CD4-positive, alpha-beta T cell treated with Interleukin-15 for 4 hours (primary cell): ENCODE measurements at places on chromosomes 12 and 14.

- no peak for DNase-seq
Measured at GRCh38 chr12:108751821-108752220, 20.5 kb upstream of the CORO1C start.

DNA sequence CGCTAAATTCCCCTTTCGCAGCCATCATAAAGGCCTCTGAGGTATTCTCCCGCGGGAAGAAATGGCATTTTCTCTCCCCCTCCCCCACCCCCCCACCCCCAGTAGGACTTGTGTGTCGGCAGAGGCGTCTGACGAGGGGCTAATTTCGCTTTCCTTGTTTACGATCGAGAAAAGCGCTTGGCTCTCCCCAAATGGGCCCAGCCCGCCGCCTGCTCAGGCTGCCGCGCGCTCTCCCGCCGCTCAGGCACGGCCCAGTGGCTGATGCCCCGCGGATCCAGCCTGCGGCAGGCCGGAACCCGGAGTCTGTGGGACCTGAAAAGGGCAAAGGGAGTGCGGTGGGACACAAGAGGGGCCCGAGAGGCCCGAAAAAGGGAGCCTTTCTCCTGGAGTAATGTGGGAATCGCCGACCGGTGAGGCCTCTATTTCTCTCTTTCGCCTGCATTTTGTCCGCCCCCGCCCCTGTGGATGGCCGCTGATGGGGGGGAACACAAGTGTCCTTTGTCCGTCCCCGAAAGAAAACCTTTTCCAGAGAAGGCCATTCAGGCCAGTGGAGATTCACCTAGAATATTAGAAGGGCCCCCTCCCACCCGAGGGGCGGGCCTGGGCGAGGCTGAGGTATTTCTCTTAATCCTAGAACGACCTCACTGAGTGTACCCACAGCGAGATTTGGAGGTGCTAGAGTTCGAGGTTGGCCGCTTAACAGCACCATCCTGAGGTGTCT lies 9.0 kb upstream of the HOXC6 start:
- DNase-seq, result no peak

DNA sequence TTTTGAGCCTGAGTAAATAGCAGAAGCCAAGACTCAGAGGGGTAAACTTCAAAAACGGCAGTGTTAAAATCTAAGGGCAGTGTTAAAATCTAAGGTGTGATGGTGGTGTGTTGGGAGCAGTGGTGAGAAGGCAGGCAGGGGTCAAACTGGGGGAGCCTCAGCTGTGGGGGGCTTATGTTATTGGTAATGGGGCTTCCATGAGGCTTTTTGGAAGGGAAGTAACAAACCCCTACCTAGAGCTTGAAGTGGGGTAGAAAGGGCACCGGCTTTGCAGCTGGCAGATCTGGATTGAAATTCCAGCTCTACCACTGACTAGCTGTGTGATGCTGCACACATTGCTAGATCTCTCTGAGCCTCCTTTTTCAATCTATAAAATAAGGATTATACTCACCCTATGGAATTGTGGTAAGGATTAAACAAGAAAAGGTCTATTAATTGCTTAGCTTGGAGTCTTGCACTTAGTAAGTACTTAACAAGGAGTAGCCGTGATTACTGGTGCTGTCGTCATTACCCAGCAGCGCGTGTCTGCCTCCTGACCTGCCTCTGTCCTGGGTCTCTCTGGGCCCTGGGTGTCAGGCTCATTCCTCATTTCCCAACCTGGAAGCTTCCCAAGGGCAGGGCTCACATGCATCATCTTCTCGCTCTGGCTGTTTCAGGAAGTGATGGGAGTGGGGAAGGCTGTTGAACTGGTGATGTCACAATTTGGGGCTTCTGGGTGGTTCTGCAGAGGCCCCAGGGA lies 18.5 kb upstream of the KRT80 start:
- DNase-seq, result no peak

DNA sequence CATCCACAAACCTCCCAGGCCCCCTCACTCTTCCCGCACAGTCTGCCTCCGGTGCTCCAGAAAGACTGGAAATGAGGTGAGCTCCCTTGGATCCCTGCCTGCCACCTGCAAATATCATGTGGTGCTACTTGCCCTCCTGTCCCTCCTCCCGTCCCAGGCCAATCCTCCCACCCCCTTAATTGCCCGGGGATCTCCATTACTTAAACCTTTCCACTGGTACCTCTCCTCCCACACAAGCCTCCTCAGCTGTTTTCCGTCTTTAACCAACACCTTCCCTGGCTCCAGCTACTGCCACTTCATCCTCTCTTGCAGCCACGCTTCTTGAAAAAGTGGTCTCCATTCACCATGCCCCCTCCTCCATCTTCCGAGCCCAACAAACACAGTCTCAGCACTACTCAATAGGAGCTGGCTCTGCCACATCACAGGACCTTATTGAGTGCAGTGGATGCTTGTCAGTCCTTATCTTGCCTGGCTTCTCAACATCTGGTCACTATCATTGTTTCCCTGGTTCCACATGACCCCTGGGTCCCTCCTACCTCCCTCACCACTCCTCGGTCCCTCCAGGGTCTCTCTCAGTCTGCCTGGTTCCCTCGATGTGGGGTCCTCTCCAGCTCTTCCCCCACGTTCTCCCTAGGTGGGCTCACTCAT lies 11.5 kb downstream of the FAIM2 start:
- DNase-seq, result no peak
